ENCODE measurements at places on chromosomes 3 and 15.

DNA sequence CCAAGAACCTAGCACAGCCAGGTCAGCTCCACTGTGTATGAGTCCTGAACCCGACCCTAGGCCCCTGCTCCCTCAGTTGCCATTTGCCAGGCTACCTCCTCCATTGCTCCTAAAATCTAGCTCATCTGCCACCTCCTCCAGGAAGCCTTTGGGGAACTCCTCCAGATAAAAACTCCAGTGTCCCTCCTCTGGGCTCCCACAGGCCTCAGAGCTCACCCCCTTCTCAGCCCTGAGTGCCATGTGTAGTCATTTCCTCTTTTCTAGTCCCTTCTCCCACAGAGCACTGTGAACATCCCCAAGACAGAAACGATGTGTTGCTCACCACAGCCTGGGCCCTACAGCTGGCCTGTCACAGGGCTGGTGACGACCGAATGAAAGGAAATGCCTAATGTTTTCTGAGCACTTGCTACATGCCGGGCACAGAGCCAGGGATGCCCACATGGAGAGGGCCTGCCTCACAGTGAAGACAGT lies 61.0 kb downstream of the IQSEC1 start:
- DNase-seq: no peak

DNA sequence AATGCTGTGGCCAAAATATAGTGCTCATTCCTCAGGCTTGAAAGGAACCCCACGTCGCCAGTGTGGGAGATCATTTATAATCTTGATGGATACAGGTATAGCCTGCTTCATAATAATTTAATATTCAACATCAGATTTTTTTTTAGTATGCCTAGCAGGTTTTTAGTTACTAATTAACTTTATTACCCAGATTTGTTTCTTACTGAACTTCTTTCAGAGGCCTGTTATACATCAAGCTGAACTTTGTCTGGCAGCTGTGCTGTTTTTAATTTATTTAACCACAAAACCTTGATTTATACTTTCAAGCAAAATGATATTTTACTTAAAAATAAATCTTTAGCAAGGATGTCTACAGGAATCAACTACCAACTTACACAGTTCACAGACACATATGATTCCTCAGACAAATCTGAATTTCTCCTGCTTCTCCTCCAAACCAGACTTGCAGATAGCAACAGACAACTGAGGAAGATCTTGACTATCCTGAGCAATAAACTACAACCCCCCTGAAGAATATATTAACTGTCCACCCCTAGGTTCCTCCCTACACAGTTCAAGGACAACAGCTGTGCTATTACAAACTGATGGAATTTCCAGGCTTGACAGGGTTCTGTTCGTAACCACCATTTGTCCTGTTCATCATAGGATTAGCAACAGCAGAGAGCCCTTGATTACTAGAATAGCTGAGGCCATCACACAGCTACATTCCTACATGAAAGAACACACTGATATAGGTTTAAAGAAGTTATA lies 610 bp downstream of the MAP4 start:
- DNase-seq: no peak

DNA sequence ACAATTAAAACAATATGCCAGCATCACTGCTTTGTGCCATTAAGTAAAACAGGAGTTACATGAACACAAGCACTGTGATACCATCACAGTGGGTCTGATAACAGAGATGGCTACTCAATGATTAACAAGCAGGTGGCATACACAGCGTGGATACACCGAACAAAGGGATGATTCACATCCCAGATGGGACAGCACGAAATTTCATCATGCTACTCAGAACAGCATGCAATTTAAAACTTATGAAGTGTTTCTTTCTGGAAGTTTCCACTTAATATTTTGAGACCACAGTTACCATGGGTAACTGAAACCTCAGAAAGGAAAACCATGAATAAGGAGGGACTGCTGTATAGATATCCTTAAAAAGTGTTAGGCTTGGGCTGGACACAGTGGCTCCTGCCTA lies 44.5 kb downstream of the SLC24A1 start:
- no peak for DNase-seq

GRCh38 chr3:110628650-110629301 lies 442.8 kb upstream of the NECTIN3 start:
- no peak for DNase-seq

GRCh38 chr3:11187681-11188080 lies 33.4 kb downstream of the HRH1 start:
- no peak for DNase-seq

Data from stimulated activated CD8-positive, alpha-beta memory T cell treated with anti-CD3 and anti-CD28 coated beads, Interleukin-15, amount 100 ng/mL, for 24 hours (primary cell).